ENCODE measurements at places on chromosomes 2 and 18. TPM values are rescaled to one million over a fixed set of nuclear protein-coding genes. Genes with fewer than 3 reads are reported as not detected.

ADNP2 gene
- total RNA-seq = 31.0 TPM

- no peaks in the 10 kb centered on the region for H3K36me3 ChIP-seq
- no peak overlapping the region for H3K4me3 ChIP-seq
- no peaks in the 10 kb centered on the region for H3K4me1 ChIP-seq
- no peak for DNase-seq
- H3K27ac ChIP-seq = no peak overlapping the region
These were observed 347.6 kb upstream of the VRK2 start for GRCh38 chr2:57698935-57699449.

PCARE gene
- total RNA-seq = 0.66 TPM

DNA sequence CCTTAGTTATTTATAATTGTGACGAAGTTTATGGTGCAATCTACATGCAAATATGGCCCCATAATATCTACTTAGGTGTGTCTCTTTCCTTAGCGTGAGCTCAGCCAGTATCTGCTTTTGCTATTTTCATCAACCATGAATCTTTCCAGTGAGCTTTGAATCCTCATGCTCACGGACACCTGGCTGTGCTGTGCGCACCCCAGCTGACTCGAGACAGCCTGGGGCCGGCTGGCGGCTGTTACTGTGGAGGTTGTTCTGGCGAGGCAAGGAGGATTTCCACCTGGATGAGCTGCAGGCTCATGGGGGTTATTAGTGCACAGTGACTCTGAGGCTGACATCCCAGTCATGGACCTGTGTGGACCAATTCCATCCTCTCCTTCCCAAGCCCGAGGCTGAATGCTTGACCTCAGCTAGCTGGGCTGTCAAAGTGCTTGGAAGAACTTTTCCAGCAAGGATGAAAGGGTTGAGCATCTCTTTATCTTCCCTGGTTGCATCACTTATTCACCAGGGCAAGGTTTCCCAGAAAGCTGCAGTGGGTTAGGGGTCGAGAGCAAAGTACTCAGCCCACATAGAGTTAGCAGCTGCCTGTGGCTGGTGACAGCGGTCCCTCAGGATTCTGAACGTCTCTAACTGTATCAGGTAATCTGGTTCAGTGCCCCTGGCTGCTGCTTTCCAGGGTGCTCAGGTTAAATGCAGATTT lies 141.7 kb downstream of the ARL4C start:
- peaks cover 2% of the 10 kb centered on the region for H3K27me3 ChIP-seq
- H3K4me3 ChIP-seq = no peak overlapping the region
- peaks cover 14% of the 10 kb centered on the region for H3K4me1 ChIP-seq
- DNase-seq = peak; percentile 36
- H3K27ac ChIP-seq = no peak overlapping the region

DNA sequence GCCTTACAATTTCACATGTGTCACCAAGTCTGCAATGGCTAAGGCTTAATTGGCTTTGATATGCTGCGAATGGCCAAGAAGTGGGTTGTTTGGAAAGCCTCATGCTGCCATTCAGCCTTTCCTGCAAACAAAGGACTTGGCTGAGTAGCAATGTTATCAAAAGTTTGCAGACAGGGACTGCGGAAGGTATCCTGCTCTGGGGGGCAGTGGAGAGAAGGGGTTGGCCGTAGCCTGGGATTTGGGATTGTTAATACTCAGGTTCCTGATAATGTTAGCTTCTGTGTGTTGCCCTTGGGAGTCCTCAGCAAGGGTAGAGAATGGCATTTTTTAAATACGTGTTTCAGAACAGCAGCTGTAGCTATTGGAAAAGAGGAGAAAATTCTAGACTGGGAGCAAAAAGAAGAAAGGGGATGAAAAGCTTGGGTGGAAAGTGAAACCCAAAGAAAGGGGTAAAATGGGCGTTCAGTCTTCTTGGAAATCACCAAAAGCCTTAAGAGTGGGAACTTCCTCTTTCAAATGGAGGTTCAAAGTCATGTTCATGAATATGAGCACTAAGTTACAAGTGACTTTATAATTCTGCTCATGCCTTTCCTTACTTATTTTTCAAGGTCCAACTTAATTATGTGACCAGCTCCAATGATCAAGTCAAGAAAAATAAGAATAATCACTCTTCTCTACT lies 325.1 kb downstream of the RNF144A start:
- H3K27ac ChIP-seq = no peak overlapping the region
- no peaks in the 10 kb centered on the region for H3K4me1 ChIP-seq

MAB21L4 gene
- total RNA-seq = not detected

GRCh38 chr2:29016504-29016903 lies 35.4 kb downstream of the TOGARAM2 start:
- no peaks in the 10 kb centered on the region for H3K36me3 ChIP-seq
- H3K27ac ChIP-seq = no peak overlapping the region
- H3K4me1 ChIP-seq = peaks cover 2% of the 10 kb centered on the region
- DNase-seq = no peak

GRCh38 chr2:139438478-139438877 lies 658.3 kb upstream of the NXPH2 start:
- no peaks in the 10 kb centered on the region for H3K36me3 ChIP-seq
- DNase-seq = no peak
- H3K27ac ChIP-seq = no peak overlapping the region
- H3K27me3 ChIP-seq = no peaks in the 10 kb centered on the region
- H3K4me3 ChIP-seq = no peak overlapping the region
- H3K4me1 ChIP-seq = no peaks in the 10 kb centered on the region
